ENCODE measurements at places on chromosomes 6 and 20.

DNA sequence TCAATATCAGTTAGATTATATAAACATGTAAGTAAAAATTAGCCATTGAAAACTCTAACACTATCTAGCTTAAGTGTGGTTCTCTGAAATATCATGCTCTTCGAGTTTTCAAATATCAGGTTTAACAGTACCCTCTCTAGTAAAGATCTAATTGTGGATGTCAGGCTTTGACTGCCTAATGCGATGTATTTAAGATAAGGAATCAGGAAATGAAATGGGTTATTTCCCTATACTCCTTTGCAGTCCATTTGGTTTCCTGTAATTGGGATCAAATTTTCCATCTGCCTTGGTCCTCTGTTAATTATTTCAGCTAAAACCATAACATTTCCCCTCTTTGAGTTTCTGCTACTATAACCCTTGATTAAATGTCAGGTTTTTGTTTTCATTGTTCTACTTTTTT, 361.3 kb upstream of the MMS22L start:
- no peak for DNase-seq

DNA sequence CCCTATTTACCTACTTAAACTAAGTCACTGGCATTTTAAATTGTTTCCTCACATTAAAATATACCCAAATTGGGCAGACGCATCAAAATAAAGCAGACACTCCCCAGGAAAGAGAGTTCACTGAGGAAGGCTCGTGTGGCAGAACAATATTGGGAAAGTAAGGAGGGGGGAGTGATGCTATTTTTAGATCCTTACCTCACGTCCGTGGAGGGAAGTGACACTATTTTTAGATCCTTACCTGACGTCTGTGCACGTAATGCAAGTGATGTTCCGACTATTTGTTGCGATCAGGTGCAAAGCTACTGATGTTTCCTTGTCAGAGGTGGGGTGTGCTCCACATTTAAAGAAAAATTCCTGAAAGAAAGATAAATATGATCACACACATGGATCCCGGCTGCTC, 699.2 kb upstream of the AGPAT4 start:
- DNase-seq: no peak

DNA sequence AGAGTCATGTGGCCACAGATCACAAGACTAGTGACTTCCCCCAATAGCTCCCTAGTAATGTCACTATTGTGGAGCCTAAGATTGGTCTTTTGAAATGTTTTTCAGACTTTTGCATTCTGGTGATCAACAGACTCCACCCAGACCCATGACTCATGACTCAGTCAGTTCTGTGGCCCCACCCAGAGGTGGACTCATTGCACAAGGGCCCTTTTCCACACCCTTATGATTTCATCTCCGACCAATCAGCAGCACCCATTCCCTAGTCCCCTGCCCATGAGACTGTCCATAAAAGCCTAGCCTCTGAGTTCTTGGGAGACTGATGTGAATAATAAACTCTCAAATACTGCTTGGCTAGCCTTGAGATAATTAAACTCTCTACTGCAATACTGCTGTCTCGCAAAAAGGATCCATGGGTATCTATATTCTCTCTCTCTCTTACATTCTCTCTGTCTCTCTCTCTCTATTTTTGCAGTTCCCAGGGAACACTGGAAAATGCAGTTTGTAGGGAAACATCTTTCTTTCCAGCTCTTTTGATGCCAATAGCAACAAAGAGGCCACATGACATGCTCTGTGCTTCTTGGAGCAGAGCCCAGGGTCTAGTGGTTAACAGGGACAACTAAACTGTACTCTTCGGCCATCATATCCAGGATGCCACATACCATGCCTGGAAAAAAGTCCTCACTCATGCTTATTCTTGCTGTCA, 71.3 kb upstream of the IYD start:
- no peak for DNase-seq

- DNase-seq: no peak
These were observed 18.1 kb downstream of the PPP1R3G start for GRCh38 chr6:5103250-5103649.

Measured in cortex of kidney (tissue), 1 donor.